ENCODE measurements at places on chromosomes 1 and 21.

- DNase-seq, result no peak
Measured at GRCh38 chr1:117892512-117892911, 36.9 kb downstream of the GDAP2 start.

- DNase-seq, result no peak
Measured at GRCh38 chr1:155527677-155528076, 34.9 kb downstream of the ASH1L start.

GRCh38 chr21:35637431-35637830 lies 422.9 kb downstream of the SETD4 start:
- peak; percentile 29 for DNase-seq

DNA sequence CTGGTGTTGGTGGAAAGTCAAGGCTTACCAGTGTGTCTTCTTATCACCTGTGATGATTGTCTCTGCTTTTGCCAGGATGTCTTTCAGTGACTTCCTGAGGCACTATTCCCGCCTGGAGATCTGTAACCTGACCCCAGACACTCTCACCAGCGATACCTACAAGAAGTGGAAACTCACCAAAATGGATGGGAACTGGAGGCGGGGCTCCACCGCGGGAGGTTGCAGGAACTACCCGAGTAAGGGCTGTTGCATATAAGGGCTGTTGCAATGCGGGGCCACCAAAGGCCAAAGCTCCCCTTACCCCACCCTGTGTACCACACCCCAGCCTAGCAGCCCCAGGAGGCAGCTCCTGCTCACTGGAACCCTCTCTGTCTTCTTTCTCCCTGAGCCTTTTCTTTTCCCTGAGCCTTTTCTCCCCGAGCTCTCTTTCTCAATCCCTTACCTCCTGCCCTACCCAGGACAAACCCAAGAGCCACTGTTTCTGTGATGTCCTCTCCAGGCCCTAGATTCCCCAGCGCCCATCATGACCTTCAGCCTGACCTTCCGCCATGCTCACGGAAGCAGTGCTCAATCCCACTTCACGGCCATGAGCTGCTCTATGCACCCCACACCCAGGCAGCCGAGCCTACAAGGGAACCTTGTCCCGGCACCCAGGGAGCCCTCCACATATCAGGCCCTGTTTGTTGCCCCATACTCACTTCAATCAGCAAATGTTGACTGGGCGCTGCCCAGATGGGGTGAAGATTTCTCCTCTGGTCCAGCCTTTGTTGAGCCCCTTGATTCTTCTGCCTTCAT lies 40.6 kb downstream of the CAPN2 start:
- DNase-seq, result no peak

Data from COLO829 (cell line).